Stimulated activated CD4-positive, alpha-beta T cell treated with anti-CD3 and anti-CD28 coated beads, Interleukin-1b, Interleukin-23, amount 100 ng/mL, for 4 hours (primary cell): ENCODE measurements at places on chromosomes 3 and 15.

- DNase-seq = no peak
Observed at GRCh38 chr3:194084284-194084683, 51.7 kb upstream of the HES1 start.

GRCh38 chr3:110323349-110323748 lies 748.3 kb upstream of the NECTIN3 start:
- DNase-seq = no peak

GRCh38 chr15:77537006-77537405 lies 95.7 kb downstream of the LINGO1 start:
- no peak for DNase-seq

DNA sequence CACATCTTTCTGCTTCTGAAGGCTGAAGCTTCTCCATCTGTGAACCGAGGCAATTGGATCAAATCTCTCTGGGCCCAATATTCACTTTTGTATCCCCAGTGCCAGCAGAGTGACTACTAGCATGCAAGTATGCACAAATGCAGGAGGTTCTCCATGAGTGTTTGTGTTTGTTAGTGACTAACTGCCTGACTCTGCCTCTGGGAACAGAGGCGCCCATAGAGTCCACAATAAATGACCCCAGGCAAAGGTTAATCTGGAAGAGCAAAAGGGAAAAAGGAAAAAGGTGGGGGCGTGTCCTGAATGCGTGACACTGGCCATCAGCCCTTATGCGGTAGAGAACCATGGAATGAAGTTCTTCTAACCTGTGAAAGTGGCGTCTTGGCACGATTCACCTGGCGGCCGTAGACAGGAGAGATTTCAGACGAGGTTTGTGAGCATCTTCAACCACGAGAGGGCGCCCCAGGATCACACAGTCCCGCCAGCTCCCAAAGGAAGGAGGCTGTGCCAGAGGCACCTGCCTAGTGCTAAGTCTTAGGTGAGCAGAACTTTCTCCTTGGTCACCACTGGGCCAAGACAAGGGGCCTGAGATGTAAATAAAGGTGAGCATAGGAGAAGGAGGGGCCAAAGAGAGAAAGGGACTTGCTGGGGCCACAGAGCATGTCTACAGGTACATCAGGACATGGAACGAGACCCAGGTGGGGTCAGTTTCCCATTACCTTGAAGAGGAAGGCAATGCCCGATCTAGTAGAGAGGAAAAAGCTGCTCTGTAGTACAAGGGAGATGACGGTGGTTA lies 44.2 kb downstream of the RBPMS2 start:
- DNase-seq = peak; percentile 92

DNA sequence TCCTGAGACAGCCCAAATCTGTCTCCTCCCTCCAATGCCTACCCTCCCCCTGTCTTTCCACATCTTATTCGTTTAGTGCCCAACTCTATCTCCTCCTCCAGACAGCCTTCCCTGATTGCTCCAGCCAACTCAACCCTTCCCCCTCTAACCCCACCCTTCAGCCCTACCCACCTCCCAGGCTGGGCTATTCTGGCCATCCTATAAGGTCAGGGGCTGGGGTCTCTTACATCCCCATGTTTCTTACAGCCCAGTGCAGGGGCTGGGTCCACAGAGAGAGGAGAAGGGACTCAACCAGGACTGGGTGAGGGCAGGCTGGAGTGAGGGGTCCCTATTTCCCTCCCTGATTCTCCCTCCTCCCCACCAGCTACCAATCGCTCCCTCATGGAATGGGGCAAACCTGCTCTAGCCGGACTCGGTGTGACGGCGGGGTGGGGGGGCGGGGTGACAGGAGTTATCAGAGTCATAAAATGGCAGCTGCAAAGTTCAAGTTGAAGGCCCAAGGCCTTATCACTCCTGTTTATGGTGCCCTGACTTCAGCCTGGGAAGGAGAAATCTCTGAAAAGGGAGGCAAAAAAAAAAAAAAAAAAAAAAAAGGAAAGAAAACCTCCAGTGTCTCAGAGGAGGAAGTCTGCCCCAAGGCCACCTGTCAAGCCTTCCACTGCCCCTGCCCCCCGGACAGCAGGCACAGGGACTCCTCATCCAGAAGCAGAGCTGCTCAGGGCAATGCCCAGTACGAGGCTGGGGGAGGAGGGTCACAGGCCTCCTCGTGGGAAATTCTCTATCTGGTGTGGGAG lies 2.1 kb downstream of the VIPR1 start:
- DNase-seq = no peak

DNA sequence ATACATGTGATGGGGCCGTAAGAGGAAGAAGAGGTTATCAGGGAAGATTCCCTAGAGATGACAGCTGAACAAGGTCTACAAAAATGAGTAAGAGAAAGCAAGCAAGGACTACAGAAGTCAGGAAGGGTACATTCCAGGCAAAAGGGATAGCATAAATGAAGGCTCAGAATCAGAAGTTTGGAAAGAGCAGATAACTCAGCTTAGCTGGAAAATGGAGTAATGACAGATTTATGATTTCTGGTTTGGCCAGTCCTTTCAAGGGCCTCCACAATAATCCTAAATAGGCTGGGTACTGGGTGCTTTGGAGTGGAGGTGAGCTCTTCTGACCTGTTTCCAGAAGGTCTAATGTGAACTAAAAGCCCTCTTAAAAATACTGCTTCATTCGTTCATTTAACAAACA lies 110.7 kb downstream of the MYO5A start:
- no peak for DNase-seq

- no peak for DNase-seq
Observed at GRCh38 chr3:44359146-44359751, 20.7 kb downstream of the TCAIM start.

- DNase-seq = no peak
Observed at GRCh38 chr15:40955930-40956540, 2.8 kb downstream of the CHAC1 start.

- DNase-seq = no peak
Observed at GRCh38 chr3:141812586-141812985, 49.4 kb downstream of the GRK7 start.

DNA sequence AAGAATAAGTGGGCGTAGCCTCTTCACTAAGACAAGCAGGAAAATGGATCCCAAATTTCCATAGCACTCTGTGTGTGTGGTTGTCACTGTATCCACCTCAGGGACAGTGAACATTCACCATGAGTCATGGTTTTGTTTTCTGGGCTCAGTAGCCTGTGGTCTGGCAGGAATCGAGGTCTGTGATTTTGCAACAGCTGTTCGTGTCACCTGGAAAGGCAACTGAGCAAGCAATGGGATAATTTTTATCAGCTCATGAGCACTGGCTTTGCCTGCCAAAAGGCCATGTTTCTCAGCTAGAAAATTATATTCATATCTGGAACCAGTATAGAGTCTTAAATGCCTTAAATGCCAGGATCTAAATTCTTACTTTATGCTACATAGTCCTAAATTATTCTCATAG lies 60.9 kb downstream of the STRIT1 start:
- DNase-seq = no peak
